NCI-H2227 treated with DMSO at 0.1 percent for 48 hours (cell line): ENCODE measurements at places on chromosomes 1 and 21.

DNA sequence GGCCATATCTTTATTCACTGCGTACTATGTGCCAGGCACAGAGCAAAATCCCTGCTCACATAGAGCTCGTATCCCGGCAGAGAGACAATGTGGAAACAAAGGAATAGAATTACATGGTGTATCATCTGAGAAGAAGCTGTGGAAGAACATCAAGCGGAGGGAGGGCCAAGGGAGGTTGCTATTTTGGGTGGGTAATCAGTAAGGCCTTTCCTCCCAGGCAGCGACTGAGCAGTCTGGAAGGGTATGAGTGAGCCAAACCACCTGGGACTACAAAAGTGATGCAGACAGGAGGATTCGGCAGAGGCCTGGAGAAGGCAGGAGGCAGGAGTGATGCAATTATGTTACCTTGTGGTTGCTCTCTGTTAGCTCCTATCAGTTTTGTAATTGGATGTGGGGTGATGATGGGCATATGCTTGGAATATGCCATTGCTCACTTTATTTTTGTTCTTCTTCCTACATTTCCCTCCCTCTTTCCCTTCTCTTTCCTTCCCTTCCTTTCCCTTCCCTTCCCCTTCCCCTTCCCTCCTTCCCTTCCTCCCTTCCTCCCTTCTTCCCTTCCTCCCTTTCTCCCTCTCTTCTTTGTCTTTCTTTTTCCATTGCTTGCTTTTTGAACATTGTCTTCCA is 172.9 kb downstream of the DISC1 start:
- no peak for DNase-seq

DNA sequence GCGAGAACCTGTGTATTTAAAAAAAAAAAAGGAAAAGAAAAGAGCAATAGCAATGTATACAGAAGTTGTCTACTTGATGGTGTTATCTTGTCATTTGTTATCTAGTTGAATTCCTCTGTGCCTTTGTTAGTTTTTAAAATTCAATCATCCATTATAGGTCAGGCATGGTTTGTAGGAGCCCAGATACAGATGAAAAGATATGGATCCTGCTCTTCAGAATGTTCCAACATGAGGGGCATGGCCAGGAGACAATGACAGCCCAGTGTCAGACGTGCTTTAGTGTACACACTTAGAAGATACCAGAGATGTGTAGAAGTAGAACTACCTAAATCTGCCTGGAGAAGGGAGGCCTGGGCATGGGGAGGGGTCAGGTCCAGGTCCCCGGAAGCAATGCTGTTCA is 16.6 kb downstream of the MTARC2 start:
- DNase-seq = no peak

DNA sequence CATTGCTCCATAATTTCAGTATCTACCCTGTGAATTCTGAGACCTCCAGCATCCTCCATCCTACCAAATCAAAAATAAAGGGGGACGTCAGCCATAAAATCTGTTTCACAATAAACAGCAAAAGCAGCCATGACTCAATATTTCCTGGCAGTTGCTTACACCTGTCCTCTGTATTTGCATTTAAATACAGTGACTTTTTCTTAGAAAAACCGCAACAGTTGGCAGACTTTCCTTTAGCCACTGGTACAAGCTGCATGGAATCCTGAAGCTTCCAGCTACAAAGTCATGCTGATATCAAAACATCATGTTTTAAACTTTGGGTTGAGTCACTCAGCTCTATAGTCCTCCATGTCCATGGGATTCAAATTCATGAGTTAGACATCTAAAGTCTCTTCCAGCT is 278.0 kb upstream of the KAZN start:
- no peak for DNase-seq

DNA sequence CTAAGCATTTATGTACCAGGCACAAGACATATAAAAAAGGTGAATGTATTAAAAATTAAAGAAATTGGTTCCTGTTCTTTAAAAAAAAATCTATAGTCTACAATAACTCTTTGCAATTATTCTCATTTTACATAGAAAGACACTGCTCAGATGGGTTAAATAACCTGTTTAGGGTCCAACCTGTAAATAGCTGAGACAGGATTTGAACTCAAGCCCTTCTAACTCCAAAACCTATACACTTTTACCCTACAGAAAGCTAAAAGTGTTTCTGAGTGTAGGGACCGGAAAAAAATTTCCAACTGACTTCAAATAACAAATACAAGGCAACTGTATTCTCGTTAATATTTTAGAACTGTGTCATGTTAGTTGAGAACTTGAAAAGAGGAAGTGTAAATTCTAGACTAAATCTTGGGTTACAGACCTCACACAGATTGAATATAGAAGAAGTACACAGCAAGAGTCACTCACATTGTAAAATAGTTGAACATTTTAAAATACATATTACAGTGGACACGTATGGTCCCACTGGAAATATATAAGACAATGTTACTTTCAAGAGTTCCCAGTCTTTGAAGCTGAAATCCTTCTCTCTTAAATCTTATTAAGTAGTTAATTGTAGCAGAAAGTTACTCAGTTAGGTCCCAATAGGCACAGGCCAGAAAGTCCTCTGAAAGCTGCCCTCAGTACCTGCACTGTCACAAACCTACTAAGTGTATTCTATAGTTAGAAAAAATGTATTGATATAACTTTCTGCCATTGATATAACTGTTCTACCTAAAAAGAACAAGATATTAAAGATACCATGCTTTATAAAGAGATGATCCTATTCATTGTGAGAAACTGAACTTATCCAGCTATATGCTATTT is 7.3 kb downstream of the EDEM3 start:
- DNase-seq = no peak

- no peak for DNase-seq
Measured at GRCh38 chr1:57633056-57633455, 209.2 kb upstream of the DAB1 start.

GRCh38 chr1:153565529-153566374 is at the start of gene S100A2:
S100A2 (minus strand) TSS chr1:153565844; CDS start chr1:153563877, 1,967 bp downstream.
- no peak for DNase-seq

DNA sequence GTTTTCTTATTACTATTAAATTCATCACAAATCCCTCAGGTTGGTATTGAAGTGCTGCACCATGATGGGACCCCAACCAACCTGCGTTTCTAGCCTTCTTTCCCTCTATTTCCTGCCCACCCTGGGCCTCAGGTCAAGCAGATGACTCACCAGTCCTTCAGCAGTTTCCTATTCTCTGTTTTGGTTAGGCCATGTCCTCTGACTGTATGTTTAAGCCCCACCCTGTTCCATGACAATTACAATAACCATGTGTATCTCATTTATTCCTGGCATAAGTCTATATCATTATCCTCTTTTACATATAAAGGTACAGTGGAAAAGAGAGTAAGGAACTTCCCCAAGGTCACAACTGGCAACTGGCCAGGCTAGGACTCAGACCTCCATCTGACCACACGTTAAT is 5.3 kb upstream of the FAM78B start:
- no peak for DNase-seq

GRCh38 chr1:111887385-111887784 is 102.1 kb downstream of the KCND3 start:
- DNase-seq = no peak

GRCh38 chr1:153933955-153934354 is 11.2 kb upstream of the GATAD2B start:
- DNase-seq = no peak

- DNase-seq = no peak
Measured at GRCh38 chr21:26961698-26962097, 5.2 kb downstream of the ADAMTS5 start.

GRCh38 chr1:27418326-27419185 is 26.1 kb downstream of the GPR3 start:
- DNase-seq = no peak

- no peak for DNase-seq
Measured at GRCh38 chr1:158124034-158124433, 56.7 kb upstream of the CD1D start.

DNA sequence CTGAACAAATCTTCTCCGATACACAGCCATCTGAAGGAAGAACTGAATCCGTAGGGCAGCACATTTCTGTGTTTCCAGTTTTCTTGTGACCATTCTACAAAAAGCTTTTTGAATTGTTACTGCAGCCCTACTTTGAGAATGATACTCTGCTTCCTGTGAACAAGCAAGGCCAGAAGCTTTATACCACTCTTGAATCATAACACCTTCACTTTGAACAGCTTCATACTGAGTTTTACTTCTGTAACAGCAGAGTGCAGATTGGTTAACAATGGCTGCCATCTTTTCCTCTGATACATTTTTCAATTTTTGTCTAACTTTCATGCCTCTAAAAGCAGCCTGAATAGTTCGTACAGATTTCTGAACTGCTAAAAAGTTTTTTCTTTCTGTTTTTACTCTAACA is 33.6 kb upstream of the F13B start:
- no peak for DNase-seq

- DNase-seq = no peak
Measured at GRCh38 chr1:158979229-158979628, 30.5 kb upstream of the IFI16 start.

GRCh38 chr1:118900643-118901440 is 87.3 kb downstream of the TBX15 start:
- no peak for DNase-seq

DNA sequence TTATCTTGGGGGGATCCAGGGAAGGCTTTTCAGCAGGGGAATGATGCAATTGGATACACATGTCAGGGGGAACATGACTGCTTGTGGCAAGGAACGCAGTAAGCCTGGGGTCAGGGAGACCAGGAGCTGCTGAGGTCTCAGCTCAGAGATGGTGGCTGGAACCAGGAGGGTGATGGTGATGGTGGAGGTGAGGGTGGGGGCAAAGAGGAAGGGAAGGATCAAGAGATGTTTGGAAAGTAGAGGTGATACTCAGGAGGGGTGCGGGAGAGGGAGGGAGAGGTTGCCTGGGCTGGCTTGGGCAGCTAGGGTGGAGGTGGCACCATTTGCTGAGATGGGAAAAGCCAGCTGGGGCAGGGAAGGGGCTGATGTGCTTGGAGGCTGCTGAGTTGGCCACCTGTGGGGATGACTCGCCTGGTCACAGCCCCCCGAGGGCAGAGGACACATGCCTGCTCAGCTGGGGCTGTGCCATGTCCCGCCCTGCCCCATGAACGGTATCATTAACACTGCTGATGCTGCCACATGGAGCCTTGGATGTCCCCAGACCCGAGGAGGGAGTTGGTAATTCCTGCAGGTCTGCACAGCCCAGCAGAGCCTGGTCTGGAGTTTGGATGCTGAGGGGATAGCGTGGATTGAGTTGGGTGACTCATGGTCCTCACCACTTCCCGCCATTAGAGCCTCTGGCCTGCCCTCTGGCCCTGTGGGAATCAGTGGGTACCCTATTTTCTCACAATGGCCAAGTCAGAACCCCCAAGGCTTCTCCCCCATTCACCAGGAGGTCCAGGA is 6.3 kb upstream of the PADI1 start:
- DNase-seq = no peak

DNA sequence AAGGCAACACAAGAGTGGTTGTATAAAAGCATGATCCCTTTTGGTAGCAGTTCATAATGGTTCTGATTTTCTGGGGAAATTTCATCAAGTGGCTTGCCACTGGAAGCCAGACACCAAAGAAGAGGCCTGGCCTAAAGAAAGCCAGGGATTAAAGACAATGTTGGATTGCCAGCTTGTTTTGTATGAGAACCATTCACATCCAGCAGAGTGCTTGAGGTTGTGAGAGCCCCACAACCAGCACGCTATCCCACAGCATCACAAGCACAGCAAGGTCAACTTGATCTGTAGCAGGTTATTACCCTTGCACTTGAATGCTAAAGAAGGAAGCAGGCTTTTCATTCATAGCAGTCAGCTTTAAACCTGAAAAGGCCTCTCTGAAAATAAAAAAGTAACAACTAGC is 399.8 kb downstream of the PLPP3 start:
- DNase-seq = no peak

DNA sequence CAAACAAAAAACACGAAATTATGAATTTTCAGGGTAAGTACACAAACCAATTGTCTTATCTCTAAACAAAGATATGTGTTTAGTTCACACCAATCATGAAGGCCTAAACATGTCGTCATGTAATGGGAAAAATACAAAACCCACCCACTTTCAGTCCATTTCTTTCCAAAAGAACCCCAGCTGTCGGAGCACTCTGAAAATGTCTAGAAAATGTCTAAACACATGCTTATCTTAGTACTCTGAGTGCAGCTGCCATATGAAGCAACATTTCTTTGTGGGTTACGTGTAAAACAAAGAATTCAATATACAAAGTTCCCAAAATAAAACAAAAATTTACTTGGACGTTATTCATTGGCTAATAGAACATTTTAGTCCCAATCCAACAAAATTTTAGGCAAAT is 22.7 kb downstream of the SERBP1 start:
- DNase-seq = no peak

- DNase-seq = no peak
Measured at GRCh38 chr1:32525053-32525452, 14.2 kb upstream of the ZBTB8A start.

DNA sequence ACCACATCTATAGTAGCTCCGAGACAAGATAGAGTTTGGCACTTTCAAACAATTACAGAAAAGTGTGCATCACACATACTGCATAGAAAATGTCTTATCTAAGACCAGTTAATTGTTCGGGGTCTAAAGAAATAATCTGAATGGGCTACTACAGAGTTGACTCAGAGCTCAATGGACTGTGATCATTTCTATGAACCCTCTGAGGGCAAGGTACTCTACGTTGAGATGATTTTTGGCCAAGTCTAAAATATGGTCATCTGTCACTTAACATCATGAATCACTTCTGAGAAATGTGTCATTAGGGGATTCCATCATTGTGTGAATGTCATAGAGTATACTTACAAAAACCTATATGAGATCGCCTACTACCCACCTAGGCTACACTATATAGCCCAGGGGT is 123.5 kb downstream of the SLC44A5 start:
- no peak for DNase-seq

DNA sequence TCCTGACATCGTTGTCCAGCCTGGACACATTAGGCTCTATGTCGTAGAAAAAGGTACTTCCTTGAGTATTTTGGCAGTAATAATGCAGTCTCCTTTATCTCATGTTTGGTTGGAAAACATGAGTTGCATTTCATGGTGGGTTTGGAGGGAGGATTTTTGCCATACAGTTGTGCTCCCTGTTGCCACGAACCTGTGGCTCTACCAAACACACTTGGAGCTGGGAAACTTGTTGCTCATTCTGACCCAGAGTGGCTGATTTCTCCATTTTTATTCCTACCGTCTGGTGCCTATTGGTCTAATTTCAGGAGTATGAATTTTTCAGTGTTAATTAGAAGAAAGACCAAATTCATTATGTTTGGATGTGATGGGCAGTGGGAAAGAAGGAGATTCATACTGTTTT is 50.7 kb downstream of the MPZL1 start:
- DNase-seq = no peak

DNA sequence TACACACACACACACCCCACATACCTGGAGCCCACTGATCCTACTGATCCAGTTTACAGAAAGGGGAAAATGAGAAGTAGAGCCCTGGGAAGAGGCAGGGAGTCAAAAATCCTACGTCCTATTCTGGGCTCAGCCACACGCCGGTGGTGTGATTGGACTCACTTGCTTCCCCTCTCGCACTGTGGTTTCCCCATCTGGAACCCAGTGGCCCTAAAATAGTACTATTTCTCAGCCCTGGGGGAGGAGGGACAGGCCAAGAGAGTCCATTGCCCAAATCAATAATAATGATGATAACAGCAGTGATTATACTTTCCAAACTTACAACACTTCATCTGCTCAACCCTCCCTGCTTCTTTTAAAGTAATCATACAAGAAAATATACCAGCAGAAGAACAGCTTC is 2.9 kb upstream of the PIGR start:
- DNase-seq = no peak

GRCh38 chr1:182299728-182300616 is 91.6 kb downstream of the GLUL start:
- DNase-seq = no peak
